ENCODE measurements at places on chromosomes 11 and 22.

DNA sequence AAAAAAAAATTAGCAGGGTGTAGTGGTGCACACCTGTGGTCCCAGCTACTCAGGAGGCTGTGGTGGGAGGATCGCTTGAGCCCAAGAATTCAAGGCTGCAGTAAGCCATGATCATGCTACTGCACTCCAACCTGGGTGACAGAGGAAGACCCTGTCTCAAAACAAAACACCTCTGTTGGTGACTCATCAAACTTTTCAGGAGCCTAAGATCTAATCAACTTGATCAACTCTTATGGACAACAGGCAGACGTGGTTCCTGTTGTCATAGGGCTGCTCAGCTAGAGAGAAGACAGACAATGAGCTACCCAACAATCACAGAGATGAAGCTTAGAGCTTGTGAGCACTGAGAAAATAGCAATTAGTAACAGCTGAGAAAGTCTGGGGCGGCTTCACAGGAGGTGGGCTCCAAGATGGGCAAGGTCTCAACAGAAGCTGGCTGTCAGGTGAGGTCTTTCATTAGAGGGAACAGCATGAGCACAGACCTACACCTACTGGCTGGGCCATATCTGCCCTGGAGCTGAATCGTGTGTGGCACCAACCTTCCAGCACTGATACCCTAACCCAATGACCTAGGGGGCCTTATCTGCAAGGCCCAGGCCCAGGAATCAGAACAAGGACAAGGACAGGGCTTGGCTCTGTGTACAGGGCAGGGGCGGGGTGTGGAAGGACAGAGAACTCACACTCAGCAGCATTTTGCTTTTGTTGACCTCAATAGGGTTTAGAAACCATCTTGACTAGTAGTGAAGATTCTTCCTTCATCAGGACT lies 7.2 kb upstream of the UCP3 start:
- no peak for DNase-seq

GRCh38 chr22:36682811-36683210 lies 20.7 kb downstream of the CACNG2 start:
- DNase-seq: no peak

DNA sequence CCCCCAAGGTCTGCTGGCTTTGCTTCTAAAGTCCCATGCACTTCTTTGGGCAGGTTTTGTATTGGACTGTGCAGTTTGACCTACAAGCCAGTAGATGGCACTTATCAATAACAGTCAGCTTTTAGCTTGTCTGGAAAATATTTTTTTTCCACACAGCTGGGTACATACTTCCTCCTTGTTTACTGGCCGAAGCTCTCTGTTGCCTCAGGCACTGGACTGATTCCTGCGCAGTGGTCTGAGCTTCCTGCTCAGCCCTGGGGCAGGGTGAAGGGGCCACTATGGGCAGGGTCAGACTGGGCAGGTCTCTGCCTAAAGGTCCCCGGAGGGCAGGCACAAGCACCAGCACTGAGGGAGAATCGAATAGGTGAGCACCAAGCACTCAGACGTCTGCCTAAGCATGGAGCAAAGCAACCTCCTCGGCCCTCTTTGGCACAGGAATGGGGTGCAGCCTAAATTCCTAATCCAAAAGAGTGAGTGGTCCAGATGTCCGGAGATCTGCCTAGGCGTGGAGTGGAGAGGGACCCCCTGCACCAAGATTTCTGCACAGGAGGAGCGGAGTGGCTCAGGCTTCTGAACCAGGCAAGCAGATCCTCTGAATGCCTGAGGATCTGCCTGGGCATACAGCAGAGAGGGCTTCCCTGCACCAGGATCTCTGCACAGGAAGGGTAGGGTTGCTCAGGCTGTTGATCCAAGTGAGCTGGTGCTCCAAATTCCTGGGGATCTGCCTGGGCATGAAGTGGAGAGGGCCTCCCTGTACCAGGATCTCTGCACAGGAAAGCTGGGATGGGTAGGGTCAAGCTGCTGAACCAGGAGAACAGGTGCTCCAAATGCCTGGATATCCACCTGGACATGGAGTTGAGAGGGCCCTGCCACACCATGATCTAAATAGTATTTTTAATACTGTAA lies 105.9 kb upstream of the C11orf58 start:
- no peak for DNase-seq

GRCh38 chr11:82653752-82654151 lies 79.9 kb downstream of the FAM181B start:
- DNase-seq: no peak

- DNase-seq: peak; percentile 25
Measured at GRCh38 chr11:78138694-78139421, 568 bp downstream of the ALG8 start.

- DNase-seq: no peak
Measured at GRCh38 chr11:45089676-45090499, 56.6 kb upstream of the PRDM11 start.

DNA sequence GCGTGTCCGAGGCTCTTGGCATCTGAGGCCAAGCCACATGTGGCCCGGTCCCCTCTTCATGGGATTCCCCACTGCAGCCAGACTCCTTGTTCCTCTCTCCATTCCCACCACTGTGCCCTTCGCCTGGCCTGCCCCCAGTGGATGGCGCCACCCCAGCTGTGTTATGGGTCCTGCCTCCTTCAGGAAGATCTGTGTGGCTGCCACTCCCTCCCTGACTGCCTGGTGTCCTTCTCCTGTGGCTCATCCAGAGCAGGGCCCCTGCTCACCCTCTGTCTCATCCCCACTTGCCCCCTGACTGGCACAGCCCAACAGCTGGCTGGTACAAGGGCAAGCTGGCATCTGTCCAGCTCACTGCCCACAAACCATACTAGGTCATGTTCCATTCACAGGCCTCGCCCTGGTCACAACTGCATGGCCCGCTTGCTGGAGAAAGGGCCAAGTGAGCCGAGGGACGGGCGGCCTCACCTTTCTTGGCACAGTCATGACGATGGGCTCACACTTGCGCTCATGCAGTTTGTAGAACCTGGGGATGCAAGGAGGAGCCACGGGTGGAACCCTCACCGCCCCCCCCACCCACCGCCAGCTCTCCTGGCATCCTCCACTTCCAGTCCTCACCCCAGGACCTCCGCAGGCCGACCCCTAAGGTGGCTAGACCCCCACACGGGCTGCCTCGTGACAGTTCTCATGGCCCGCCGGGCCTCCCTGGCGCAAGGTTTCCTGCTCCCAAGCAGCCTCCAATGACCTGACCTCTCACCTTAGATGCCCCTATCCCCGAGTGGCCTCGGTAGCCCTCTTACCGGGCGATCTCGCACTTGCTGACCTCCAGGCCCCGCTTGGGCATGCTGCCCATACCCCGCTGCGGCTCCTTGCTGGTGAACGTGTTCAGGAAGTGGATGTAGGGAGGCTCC lies 2.1 kb upstream of the PTPRCAP start:
- no peak for DNase-seq

DNA sequence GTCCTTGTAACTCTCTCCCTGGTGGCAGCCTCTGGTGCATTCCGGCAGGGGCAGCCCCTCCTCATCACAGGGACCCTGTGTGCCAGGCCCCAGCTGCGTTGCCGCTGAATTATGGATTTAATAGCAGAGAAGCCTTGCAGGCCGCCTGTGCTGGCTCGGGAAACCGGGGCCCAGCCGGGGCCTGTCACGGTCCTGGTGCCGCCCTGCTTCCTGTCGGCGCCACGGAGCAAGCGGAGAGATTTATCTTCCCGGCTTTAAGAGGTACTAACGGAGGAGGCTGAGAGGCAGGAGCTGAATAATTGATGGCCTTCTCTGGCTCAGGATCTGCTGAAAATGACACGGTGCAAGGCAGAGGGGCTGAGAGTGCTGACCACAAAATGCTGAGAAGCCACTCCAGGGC lies 54.0 kb upstream of the CCDC188 start:
- DNase-seq: no peak

DNA sequence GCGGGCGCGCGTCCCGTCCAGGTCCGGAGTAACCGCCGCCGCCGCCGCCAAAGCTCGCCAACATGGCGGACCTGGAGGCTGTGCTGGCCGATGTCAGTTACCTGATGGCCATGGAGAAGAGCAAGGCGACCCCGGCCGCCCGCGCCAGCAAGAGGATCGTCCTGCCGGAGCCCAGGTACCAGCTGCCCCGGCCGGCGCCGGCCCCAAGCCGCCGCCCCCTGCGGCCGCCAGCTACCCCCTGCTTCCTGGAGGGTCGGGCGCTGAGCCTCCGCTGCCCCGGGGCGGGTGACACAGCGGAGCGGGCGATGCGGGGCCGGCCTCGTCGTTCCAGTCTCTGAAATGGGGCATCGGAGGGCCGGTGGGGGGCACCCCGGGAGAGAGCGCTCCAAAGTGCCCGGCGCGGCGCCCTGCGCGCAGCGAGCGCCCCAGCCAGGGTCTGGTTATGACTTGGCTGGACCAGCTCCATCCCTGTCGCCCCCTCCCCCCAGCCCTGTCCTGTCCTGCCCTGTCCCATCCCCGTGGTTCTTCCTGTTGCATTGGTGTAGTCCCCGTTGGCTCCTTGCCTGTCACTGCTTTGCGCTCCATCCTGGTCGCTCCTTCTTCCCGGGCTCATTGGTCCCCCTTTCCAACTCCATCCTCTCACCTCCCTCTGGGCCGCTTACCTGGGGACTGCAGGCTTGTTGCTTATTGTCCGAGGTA lies 653 bp downstream of the GRK3 start:
- no peak for DNase-seq

GRCh38 chr11:10302744-10303557 lies 1.9 kb upstream of the ADM start:
- no peak for DNase-seq

- DNase-seq: no peak
Measured at GRCh38 chr11:60500276-60500910, 7.8 kb downstream of the MS4A12 start.

DNA sequence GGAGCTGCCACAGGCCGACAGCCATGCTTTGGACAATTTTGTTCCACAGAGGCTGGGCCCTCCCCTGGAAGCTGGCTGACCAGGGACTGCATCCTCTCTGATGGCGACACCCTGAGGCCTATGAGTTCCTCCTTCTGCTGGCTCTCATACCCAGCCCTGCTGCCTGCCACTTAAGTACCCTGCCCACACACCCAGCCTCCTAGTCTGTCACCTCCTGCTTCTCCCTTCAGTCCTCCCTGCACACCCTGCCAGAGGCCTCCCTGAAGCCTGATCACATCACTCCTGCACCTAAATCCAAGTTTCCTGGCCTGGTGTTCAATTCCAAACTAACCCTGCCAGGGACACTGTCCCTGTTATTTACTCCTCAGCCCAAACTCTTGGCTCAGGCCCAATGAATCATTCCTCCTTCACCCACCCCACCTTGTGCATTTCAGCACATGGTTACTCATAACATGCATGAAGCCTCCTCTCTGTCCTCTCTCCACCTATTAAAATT lies 136.7 kb upstream of the NECTIN1 start:
- DNase-seq: no peak

DNA sequence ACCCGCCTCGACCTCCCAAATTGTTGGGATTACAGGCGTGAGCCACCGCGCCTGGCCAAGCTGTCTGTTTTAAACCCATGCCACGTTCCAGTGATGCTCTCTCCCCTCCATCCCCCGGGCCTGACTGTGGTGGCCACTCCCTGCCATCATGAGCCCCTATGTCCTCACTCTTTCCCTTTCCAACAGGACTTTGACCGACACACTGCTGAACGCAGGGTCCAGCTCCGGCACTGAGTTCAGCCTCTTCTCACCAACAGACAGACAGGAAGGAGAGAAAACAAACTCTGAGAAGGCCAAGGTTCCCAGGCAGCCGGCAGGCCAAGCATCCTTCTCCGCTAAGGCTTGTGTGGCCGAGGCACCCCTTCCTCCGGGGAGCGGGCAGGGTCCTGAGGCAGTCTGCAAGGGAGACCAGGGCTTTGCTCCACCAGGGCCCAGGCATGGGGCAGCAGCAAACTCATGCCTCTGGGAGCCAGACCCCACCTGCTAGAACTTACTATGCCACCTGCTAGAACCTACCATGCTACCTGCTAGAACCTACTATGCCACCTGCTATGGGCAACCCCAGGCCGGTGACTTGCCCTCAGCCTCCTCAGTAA lies 152.7 kb downstream of the CRYBB2 start:
- no peak for DNase-seq

DNA sequence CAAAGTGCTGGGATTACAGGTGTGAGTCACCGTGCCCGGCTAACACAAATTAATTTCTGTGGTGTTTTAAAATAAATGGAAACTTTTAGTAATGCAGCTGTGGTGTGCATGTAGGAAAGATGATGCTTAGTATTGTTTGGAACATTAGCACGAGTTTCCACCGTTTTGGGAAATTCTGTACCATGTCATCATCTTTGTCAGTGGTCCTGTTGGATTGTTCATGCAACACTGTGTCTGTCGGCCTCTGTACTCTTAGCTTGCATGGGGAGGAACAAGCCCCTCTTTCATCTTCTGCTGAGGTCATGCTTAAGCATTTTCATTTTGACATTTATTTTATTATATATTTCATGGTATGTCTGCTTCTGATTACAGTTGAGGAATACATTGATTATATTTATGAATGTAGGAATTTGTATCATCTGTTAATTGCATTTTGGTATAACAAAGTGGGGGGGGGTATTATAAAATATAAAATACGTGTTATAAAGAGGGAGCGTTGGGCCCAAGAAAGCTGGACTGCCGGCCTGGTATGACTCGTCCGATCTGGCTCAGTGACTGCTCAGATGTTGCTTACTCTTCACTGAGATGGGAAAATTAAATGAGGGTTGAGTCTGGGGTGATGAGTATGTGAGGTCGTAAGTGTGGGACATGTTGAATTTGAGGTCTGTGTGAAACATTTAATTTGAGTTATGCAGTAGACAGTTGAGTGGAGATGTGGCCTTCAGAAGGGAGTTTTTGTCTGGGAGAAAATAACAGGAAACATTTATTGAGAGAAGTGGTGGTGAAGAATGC lies 28.7 kb downstream of the CECR2 start:
- DNase-seq: no peak

DNA sequence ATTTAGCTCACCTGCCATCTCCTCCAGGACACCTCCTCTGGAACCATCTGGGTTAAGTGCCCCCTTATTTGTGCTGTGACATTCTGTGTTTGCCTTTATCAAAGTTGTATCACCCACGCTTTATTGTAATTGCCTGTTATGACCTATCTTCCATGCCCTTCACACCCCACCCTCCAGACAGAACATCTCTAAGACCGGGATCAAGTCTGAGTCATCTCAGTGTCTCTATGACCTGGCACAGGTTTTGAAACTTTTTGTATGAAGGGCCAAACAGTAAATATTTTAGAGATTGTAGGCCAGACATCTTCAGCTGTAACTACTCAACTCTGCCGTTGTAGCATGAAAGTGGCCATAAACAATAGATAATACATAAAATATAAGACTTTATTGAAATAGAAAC lies 161.8 kb downstream of the SPON1 start:
- DNase-seq: no peak

GRCh38 chr11:72561856-72562255 lies 112.4 kb downstream of the PDE2A start:
- DNase-seq: no peak

- DNase-seq: no peak
Measured at GRCh38 chr11:36540998-36541397, 26.8 kb upstream of the RAG1 start.

DNA sequence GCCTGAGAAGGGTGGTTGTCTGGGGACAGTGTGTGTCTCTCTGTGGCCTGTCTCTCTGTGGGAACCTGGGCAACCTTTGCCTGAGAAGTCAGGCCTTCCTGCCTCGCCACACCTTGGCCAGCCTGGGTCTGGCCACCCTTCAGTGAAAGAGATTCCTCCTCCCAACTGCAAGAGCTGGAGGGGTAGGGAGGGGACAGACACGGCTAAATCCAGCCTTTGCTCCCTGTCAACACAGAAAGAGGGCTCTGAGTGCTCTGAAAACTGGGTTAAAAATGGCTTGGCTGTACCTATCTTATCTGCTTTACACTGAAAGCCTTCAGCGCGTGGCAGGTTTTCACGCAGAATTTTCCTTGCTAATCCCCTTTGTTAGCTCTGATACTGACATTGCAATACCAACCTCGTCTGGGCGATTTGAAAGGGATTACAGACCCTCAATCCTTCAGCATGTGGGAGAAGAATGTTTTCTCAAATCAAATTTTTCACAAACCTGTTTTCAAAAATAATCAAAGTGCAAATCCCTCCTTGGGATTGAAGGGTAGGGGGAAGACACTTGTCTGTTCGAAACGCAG lies 163.7 kb downstream of the DSCAML1 start:
- DNase-seq: no peak

Measured in activated naive CD4-positive, alpha-beta T cell (primary cell).